ENCODE measurements at places on chromosomes 6 and 20.

GRCh38 chr6:139236105-139236504 lies 55.7 kb downstream of the TXLNB start:
- no peak for DNase-seq

- DNase-seq, result no peak
Measured at GRCh38 chr20:34907616-34908469, 31.4 kb downstream of the ACSS2 start.

- DNase-seq, result no peak
Measured at GRCh38 chr6:155660251-155660977, 204.8 kb upstream of the NOX3 start.

DNA sequence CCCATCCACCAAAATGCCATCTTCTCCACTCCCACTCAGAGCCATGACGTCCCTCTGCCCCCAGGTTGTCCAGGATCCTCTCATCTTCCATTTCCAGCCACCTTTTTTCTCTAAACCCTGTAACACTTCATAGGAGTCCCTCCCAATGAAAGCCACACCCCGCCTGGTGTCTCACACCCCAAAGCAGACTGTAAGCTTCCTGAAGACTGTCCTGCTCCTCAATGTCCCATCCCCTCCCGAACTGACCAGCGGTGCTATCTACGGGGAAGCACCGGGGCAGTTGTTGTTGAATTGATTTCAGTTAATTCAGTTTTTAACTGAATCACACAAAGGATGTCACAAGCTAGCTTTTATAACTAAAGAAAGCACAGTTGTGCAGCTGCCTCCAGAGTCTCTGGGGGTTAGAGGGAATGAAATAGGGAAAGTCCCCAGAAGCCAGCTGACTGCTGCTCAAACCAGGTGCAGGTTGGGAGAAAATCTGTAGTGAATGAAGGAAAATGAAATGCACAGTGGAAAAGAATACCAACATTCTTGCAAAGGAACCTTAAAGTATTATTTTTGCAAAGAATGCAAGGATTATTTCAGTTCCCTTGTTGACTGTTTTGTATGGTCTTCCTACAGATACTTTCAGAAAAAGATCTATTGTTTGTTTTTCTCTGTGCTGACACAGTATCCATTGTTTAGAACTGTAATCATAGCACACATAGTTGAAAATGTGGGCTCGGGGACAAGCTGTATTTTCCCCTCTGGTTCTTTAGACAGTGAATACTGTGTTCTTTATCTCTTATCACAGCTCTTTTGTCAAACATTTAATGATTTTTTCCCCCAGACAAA lies 222.6 kb upstream of the QKI start:
- DNase-seq, result no peak

- no peak for DNase-seq
Measured at GRCh38 chr20:9235518-9235917, 166.6 kb downstream of the PLCB4 start.

- DNase-seq, result no peak
Measured at GRCh38 chr6:110226261-110226660, 46.0 kb downstream of the CDC40 start.

DNA sequence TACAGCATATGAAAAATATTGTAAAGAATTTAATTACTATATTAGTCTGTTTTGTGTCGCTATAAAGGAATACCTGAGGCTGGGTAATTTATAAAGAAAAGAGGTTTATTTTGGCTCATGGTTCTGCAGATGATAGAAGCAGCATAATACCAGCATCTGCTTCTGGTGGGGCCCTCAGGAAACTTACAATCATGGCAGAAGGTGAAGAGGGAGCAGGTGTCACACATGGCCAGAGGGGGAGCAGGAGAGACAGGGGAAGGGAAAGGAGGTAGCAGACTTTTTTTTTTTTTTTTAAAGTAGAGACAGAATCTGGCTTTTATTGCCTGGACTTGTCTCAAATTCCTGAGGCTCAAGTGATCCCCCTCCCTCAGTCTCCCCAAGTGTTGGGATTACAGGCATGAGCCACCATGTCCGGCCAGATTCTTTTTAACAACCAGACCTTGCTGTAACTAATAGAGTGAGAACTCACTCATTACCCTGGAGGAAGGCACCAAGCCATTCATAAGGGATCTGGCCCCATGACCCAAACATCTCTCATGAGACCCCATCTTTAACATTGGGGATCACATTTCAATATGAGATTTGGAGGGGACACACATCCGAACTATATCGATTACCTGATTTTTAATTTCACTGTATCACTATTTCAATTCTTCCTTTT lies 64.6 kb downstream of the MAN1A1 start:
- peak; percentile 14 for DNase-seq

DNA sequence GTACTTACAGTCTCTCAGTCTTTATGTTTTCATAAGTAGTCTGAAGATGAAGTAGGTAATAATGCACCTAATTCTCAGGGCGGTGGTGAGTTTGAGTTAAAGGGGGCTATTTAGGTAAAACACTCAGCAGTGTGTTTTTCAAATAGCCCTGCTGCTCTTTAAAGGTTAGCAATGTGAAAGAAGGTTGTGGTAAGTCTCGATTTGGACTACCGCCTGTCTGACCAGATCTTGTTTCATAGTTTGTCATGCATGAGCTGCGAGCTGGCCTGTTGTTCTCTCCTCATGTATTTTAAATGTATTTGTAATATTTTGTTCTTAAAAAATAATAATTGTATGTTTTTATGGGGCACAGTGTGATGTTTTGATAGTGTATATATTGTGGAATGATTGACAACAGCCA lies 340.2 kb downstream of the DHX35 start:
- no peak for DNase-seq

DNA sequence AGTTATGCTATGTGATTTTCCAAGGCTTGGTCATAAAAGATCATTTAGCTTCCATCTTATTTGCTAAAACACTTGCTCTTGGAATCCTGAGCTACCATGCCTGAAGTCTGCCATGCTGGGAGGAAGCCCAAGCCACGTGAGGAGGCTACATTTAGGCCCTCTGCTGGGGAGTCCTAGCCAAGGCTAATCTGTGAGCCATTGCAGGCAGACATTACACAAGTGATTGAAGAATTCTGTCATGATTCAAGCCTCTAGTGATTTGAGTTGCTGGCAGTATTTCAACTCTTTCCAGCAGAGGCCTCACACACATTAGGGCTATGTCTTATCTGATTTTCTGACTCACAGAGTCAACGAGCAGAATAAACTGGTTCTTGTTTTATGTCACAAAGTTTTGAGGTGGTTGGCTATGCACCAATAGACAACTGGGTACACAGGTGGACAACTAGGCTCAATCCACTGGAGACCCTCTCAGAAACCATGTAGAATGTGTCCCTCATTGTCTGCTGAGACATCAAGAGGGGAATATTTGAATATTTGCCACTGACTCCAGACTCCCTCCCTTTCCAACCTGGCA lies 227.2 kb upstream of the SULF2 start:
- no peak for DNase-seq

GRCh38 chr20:45128099-45128498 lies 3.8 kb upstream of the WFDC12 start:
- DNase-seq, result no peak

DNA sequence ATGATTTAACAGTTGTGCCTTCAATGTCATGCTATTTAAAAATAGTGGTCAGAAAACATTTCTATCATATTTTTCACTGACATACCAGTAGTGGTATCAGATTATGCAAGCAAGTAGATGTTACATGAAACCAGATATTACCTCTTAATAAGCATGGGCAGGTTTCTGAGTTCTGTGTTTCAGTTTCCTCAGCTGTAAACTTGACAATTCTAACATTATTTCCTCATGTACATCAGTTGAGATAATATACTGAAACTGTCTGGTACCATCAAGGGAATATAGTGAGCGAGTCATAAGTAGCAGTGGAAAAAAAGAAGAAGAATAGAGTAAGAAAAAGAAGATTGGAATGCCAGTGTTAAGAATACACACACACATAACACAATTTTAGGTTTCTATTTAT lies 477.9 kb upstream of the MANEA start:
- DNase-seq, result no peak

DNA sequence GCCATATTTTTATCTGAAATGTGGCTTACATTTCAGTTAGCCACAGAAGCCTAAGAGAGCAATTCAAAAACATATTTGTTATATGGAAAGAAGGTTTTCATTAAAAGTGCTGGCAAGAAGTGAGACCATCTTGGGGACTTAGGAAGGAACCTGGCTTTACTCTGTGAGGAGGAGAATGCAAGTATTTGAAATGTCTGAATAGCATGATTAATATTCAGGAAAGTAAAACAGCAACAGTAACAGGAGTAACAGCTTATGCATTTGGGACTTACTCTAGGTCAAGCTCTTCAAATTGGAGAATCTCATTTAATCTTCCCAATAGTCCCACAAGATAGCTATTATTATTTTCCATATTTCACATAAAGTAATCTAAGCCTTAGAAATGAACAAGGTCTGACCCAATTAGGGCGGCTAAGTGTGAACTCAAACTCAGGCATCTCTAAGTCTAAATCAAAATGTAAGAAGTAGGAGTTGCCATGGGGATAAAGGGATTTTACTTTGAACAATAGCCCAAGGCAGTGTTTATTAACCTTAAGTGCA lies 816.5 kb downstream of the BCKDHB start:
- no peak for DNase-seq

- DNase-seq, result no peak
Measured at GRCh38 chr20:20697325-20697845, 15.1 kb downstream of the RALGAPA2 start.

DNA sequence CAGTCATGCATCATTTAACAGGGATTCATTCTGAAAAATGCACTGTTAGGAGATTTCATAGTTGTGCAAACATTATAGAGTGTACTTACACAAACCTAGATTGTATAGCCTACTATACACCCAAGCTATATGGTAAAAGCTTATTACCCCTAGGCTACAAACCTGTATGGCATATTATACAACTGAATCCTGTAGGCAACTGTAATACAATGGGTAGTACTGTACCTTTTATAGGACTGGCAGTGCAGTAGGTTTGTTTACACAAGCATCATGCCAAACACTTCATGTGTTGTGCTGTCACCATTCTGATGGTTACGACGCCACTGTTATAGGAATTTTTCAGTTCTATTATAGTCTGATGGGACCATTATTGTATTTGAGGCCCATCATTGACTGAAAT lies 39.3 kb upstream of the KHDC1 start:
- DNase-seq, result no peak

DNA sequence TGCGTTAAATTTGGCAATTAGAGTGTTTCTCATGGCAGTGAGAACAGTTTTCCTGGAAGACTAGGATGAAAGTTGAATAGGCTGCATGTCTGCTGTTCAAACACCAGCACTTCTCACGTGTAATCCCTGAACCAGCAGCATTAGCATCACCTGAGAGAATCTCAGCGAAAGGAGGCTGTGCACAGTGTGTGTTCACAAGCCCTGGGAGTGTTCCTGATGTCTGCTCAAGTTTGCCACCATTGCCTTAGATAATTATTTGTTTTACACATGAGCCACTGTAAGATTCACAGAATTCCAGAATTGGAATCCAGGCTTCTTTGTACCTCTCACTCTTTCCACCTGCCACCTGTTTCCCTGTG lies 117.3 kb downstream of the JARID2 start:
- no peak for DNase-seq

- DNase-seq, result no peak
Measured at GRCh38 chr6:108694816-108695215, 134.1 kb downstream of the FOXO3 start.

DNA sequence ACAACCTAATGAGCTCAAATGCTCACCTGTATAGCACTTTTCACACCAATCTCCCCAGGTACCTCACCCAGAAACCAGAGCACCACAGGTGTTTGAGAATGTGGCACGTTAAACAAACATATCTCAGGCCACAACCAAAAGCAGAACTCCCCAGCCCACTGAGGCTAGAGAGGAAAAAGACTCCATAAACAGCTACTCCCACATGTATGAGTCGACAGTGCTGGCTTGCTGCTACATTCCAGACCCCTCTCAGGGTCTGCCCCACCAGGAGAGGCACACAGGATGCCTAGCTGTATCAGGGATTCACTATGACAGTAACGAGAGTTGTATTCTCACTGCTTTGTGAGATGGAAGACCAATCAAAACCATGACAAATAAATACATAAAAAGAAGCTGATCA lies 242.6 kb upstream of the ARID1B start:
- no peak for DNase-seq

GRCh38 chr6:24149296-24149695 lies 23.3 kb downstream of the NRSN1 start:
- DNase-seq, result no peak

DNA sequence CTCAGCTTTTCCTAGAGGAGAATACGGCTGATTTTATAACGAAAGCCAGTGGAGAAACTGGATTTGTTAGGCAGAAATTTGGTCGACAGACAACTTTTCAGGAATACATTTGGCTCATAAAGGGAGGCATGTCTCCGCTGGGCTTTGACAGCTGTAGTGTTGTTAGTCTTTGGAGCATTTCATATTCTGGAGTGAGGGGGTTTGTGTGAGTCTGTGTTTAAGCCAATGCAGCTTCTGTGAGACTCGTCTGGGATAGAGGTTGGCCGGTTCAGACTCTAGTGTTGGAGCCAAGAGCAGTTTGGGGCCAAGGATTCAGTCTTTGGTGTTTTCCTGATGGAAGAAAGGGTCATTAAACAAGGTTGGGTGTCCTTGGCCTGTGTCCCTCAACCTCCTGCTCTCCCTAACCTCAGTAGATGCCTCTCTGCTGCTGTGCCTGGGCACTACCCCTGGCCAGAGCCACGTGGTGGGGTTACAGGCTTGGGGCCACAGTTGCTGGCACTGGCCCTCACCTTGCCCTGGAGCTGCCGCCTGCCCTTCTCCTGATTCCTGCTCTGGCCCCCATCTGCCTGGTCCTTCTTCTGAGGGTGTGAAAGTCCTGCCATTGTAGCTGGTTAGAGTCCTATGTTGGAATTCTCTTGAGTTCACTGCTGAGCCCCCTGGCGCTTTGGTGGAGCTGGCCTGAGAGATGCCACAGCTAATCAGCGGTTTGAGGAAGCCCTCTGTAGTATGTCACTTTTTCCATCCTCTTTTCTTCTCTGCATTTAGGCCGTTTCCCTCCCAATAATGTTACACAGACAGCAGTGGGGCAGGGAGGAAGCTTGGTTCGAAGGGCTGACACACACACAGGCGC lies 6.9 kb downstream of the PTK7 start:
- no peak for DNase-seq

- DNase-seq, result no peak
Measured at GRCh38 chr6:2129182-2129621, 116.2 kb downstream of the GMDS start.

- DNase-seq, result no peak
Measured at GRCh38 chr6:114312931-114313330, 29.9 kb downstream of the HS3ST5 start.

DNA sequence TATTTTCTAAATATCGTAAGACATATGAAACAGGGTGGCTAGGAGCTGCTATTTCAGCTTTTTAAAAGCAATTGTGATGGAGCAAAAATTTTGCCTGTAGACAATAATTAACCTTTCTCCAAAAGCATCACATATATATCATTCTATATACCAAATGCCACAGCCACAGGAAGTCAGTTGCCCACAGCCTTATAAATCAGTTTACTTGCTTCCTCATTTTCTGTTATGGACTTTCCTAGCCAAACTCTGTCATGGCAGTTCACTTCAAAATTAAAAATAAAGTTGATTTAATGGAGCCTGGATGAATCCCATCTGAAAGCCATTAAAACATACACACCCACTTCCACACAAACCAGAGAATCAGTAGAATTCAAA lies 93.4 kb upstream of the NHSL1 start:
- DNase-seq, result no peak

Data from T-cell (primary cell).